ENCODE measurements at places on chromosomes 16 and 17.

DNA sequence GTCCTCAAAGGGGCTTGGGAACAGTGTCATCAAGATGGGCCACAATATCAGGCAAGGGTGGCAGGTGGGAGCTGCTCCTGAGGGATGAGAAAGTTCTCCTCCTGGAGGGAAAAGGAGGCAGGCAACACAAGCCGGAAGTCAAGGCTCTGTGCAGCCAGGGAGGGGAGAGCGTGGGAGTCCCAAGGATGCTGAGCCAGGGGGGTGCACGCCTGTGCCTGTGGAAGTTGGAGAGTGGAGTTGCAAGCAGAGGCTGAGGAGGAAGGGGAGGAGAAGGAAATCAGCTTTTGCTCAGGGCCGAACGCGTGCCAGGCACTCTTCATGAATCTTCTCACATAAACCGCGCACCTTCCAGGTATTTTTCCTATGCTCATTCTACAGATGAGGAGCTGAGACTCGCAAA lies 7.4 kb upstream of the SLC13A2 start:
- no peak for DNase-seq

- DNase-seq: no peak
Observed at GRCh38 chr17:38727736-38728135, 2.4 kb upstream of the CISD3 start.

DNA sequence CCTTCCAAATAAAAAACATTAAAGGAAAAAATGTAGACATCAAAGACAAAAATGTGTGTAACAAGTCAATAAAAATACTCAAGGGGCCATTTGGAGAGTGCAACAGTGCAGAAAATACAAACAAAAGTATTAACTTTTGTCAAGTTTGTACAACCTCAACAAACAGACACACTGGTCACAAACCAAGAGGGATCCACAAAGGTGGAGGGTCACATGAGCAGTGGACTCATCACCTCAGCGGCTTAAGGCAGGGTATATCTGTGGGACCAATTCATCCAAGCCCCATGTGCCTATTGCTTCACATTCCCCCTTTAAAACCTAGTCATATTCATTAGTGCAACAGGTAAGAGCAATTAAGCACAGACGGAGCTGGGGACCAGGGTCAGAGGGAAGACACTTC lies 45.2 kb downstream of the DCUN1D3 start:
- DNase-seq: no peak

DNA sequence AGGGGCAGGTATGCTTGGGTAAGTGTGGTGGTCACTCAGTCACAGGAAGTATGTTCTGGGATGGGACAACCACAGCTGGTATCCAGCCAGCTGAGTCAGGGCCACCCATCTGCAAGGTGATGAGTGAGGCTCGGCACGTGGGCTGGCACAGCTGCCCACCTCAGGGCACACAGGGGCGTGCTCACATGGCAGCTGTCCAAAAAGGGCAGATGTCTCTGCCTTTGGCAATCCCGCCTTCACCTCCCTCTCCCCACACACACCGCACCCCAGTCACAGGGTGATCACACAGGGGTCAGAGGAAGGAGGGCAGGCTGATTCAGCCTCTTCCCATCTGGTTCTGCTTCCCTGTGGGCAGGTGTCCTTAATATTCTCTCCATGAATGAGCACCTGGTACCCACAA lies 85.9 kb upstream of the TOB1 start:
- DNase-seq: peak; percentile 64

Measured in chondrocyte (in vitro differentiated cells).